ENCODE measurements at places on chromosomes 1 and 21. TPM values are rescaled to one million over a fixed set of nuclear protein-coding genes. Genes with fewer than 3 reads are reported as not detected.

GPR52 gene
- 0.56 TPM for total RNA-seq

C8B gene
- total RNA-seq: not detected

NFASC gene
- 12.2 TPM for total RNA-seq

SAMD13 gene
- total RNA-seq: 0.44 TPM

PEX11B gene
- 31.6 TPM for total RNA-seq

SYT11 gene
- total RNA-seq: 0.76 TPM

FLG2 gene
- not detected for total RNA-seq

MEX3A gene
- 1.7 TPM for total RNA-seq

MRTO4 gene
- 35.5 TPM for total RNA-seq

TNFSF18 gene
- 2.0 TPM for total RNA-seq

MXRA8 gene
- 2.0 TPM for total RNA-seq

TRIM45 gene
- 1.8 TPM for total RNA-seq

HSPB7 gene
- 1.6 TPM for total RNA-seq

WDR64 gene
- total RNA-seq: not detected

All from esophagus mucosa (tissue), 1 donor.